Cortex of kidney (tissue), 1 donor: ENCODE measurements at places on chromosomes 3 and 15.

DNA sequence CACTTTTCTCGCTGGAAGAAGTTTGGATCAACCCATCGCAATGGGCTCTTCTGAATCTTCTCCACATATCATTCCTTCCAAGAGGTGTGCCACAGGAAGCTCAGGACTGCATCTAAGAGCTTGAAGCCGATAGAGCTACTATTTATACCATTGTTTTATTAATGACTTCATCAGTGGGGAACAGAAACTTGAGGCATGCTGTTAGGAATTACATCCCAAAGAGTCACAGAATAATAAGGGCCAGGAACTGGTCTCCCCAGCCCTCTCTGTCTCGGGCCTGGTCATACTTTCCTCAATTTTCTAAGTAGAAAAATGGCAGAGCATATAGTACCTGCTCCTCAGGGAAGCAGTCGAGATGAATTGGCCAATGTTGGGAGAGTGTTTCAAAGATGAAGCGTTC, 16.9 kb upstream of the C15orf61 start:
- DNase-seq: no peak

GRCh38 chr3:150875548-150875947, 29.7 kb downstream of the MINDY4B start:
- no peak for DNase-seq

DNA sequence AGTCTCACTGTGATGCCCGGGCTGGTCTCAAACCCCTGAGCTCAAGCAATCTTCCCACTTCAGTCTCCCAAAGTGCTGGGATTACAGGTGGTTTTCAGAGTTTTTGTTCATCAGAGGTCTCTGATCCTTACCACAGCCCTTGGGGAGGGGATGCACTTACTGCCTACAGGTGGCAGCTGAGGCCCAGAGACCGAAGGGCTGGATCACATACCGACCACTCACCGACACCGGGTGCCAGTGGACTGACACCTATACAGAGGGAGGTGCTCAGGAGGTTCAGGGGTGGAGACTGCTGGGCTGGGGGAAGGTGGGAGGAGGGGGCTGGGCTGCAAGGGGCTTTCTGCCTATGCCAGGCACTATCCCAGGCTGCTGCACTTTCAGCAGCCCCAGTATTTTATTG, 19.5 kb downstream of the DUSP7 start:
- DNase-seq: no peak

- no peak for DNase-seq
Observed at GRCh38 chr3:81581966-81582599, 179.4 kb downstream of the GBE1 start.

DNA sequence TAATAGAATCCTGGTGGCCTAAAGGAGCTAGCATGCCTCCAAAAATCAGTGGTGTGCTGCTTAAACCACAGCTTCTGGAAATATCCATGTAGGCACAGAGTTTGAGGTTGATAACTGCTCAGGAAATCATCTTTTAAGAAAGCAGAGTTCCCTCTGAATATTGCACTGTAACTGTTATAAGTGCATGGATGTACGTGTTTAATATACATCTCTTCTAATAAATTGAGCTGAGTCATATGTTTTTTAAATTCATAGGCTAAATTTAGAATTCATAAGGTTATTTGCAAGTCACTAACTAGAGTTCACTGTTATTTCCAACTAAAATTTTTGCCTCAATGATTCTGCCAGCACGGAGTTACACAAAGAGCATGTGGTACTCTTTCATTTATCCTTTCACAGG, 68.9 kb downstream of the MYH15 start:
- no peak for DNase-seq

DNA sequence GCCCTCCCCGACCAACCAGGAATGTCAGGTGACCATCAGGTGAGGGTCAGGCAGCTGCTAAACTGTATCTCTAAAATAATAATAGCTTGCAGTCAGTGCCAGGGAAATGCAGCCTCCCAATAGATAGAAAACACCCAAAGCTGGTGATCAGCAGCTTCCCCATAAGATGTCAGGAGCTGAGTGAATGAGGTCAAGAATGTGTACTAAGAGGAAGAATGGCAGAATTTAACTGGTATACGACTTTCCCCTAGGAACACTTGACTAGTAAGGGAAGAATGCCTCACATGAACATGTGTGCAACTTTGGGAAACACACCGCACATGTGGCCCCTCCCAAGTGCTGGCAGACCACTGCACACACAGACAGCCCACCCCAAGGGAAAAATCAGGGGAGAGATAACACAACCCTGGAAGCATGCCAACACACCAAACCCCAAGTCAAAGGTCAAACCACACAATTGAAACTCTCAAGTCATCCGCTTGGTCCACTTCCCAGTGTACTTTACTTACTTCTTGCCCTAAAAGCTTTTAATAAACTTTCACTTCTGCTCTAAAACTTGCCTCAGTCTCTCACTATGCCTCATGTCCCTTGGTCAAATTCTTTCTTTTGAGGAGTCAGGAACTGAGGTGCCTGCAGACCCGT, 806.5 kb downstream of the OTOL1 start:
- no peak for DNase-seq

- DNase-seq: no peak
Observed at GRCh38 chr3:11273891-11274291, 1.7 kb downstream of the ATG7 start.

DNA sequence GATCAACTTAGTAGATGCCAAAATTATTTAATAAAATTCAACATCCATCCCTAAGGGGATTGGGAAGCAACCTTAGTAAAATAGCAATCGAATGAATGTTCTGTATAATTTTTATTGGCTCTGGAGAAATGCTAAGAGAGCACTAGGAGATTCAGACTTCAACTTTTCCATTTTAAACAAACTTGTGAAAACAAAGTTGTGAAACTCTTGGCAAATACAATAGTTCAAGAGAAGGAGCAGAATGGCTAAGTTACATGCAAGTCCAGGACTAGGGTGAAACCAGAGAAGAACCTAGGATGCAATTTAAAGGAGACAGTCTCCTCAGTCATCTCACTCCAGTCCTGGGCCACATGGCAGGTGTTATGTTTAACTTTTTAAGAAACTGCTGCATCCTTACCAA, 16.7 kb upstream of the ZNF280D start:
- DNase-seq: no peak

DNA sequence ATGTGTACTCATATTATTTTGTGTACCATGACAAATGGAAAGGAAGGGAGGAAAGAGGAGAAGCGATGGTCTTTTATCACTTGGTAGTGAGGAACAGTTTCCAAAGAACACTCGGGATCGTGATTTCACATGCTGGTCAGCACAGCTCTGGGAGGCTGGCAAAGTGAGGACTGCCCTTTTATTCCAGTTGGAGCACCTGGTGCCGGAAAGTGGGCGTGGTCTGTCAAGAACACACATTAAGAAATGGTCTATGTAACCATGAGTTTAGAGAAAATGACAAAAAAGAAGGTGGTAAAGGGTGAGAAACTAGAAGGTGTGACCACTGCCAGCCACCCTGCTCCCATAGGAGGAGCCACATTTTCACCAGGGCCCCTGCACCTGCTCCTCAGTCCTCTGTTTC, 7.0 kb upstream of the TSEN2 start:
- DNase-seq: no peak

DNA sequence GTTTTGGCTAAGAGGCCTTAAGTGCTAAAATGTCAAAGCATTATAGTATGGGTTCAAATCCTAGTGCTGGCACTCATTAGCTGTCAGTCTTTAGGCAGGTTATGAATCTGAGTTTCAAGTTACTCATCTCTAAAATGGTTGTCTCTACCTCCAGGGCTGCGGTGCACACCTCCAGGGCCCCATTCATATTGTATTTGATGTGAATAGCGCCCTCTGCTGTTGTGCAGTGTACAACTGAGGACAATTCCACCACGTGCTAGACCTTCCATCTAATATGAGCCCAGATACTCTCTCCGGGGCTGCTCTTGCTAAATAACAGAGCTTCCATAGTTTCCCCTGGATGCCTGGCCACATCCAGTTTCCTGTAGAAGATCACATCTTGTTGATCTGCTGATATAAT, 54.3 kb downstream of the OXNAD1 start:
- no peak for DNase-seq

- DNase-seq: no peak
Observed at GRCh38 chr3:56855856-56856512, 54.2 kb upstream of the ARHGEF3 start.

- no peak for DNase-seq
Observed at GRCh38 chr3:20984594-20985205, 766.3 kb downstream of the ZNF385D start.
